ENCODE measurements at places on chromosomes 7 and 10.

- no peaks in the 10 kb centered on the region for H3K36me3 ChIP-seq
- H3K27ac ChIP-seq: no peak overlapping the region
- no peak for DNase-seq
- peaks cover 45% of the 10 kb centered on the region for H3K27me3 ChIP-seq
- peaks cover 6% of the 10 kb centered on the region for H3K4me1 ChIP-seq
Measured at GRCh38 chr10:45302573-45302972, 12.8 kb downstream of the OR13A1 start.

DNA sequence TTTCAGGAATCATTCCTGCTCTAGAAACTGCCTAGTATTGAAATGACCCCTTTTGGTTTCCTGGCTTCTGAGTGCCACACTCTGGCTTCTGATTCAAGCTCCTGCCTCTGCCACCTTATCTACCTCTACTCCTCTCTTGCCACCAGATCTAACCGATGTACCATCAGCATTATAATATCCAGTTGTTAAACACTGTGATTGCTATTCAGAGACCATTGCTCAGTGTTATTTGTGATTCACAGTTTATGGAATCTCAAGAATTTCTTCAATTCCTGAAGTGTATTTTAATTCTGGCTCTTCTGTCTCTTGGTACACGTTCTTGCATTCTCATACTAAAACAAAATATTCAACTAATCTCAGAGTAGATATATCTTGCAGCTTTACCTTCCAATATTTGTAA is 88.7 kb downstream of the DYNC1I1 start:
- no peak overlapping the region for H3K4me3 ChIP-seq
- no peaks in the 10 kb centered on the region for H3K36me3 ChIP-seq
- no peaks in the 10 kb centered on the region for H3K4me1 ChIP-seq
- H3K27me3 ChIP-seq: no peaks in the 10 kb centered on the region

DNA sequence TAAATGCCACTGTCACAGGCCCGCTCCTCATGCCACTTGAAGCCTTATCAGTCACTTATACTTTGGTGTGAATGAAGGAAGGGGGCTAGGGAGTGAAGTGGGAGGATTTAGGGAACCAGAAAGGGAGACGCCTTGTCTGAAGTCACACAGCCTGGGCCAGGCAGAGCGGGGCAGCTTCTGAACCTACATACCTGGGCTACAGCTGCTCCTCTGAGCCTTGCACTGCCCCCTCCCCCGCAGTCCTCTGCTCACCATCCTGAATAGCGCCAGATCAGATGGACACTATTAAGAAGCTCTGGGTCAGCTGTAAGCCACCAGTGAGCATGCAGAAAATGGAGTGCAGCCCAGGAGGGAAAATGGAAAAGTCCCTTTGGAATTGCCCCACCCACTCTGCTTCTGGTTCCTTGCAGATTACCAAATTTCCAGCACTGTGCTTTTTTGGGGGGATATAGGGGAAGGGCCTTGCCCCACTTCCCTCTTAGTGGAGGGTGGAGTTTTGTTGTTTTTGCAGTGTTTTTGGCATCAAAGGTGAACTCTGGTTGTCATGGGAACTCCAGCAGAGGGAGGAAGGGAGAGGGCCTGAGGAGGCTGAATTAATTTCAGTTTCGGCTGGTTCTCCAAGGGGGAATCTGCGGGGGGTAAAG is 35.0 kb upstream of the ADCYAP1R1 start:
- no peak overlapping the region for H3K27ac ChIP-seq
- H3K27me3 ChIP-seq: peaks cover 24% of the 10 kb centered on the region
- peak; percentile 29 for DNase-seq
- no peak overlapping the region for H3K4me3 ChIP-seq
- H3K36me3 ChIP-seq: no peaks in the 10 kb centered on the region

GRCh38 chr7:82247814-82248433 is 195.7 kb downstream of the CACNA2D1 start:
- no peaks in the 10 kb centered on the region for H3K4me1 ChIP-seq
- no peak for DNase-seq
- H3K27ac ChIP-seq: no peak overlapping the region
- H3K4me3 ChIP-seq: no peak overlapping the region
- no peaks in the 10 kb centered on the region for H3K27me3 ChIP-seq

DNA sequence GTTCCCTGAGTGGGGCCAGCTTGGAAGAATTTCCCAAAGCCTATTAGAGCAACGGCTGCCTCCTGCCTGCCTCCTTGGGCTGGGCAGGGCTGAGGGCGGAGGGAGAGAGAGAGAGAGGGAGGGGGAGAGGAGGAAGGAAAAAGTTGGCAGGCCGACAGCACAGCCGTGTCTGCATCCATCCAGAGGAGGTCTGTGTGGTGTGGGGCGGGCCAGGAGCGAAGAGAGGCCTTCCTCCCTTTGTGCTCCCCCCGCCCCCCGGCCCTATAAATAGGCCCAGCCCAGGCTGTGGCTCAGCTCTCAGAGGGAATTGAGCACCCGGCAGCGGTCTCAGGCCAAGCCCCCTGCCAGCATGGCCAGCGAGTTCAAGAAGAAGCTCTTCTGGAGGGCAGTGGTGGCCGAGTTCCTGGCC is at the start of gene AQP1:
Gene AQP1, plus strand, starts transcription at position 293 of the 409 bp plus-strand sequence. Its CDS starts 57 bp downstream, at position 350.
- no peak within 1 kb of the TSS for H3K4me3 ChIP-seq
- H3K27me3 ChIP-seq: peaks cover 11% of the 10 kb centered on the region
- no peak within 1 kb of the TSS for H3K27ac ChIP-seq

DNA sequence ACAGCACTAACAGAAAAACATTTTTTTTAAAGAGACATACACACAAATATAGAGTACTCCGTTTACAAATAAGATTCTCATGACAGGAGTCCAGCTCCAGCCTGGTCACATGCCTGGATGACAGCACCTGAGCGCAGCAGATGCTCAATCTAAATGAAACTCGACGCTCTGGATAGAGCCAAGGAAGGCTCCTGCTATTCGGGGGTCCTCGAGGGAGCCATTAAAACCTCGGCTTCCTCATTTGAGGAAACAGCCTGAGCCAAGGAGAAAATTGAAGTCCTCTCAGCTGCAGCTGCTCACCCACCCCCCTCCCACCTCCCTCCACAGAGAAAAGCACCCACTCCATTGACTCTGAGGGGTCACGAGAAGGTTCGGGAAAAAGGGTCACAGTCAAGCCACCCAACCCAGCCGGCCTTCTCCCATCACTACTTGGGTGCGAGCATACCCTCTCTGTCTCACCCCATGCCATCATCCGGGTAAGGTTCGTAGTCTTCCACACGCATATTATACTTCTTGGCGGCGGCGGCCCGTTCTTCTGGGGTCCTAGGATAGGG is 673 bp downstream of the NDUFB8 start:
- H3K27ac ChIP-seq: peak overlapping the region; percentile 93
- H3K4me1 ChIP-seq: peaks cover 49% of the 10 kb centered on the region
- H3K4me3 ChIP-seq: peak overlapping the region; percentile 82
- no peaks in the 10 kb centered on the region for H3K27me3 ChIP-seq
- peaks cover 33% of the 10 kb centered on the region for H3K36me3 ChIP-seq

DNA sequence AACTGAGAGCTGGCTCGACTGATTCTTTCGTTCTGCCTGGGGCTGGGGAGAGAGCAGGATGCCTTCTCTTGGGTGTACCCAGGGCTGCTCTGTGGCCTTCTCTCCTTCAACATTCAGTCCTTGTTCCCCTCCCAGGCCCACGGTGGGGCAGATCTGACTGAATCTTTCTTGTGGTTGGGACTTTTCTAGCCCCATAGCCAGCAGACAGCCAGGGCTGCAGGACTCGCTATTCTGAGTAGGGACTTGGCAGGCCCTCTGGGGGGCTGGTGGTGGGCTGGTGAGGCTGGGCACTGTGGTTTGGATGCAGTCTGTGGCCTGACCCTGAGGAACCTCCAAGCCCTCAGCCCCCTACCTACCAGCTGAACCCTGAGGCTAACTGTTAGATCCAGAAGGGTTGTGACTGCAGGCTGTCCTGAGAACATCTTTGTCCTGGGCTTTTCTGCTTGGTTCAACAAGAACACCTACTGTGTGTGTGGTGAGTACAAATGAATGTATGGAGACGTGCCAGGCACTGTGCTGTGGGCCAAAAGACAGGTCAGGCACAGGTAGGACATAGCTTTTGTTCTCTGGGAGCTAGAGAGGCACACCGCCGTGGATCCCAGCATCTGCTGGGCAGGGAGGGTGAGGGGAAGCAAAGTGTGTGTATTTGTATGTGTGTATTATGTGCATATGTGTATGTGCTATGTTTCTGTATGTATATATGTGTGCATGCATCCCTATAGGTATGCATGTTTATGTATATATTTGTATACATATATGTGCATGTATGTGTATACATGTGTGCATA is 2.1 kb upstream of the PALD1 start:
- H3K36me3 ChIP-seq: no peaks in the 10 kb centered on the region
- no peak overlapping the region for H3K4me3 ChIP-seq
- peaks cover 42% of the 10 kb centered on the region for H3K4me1 ChIP-seq
- DNase-seq: no peak
- H3K27ac ChIP-seq: no peak overlapping the region

GRCh38 chr7:129824291-129825208 is 128.2 kb downstream of the UBE2H start:
- H3K27ac ChIP-seq: no peak overlapping the region
- peak; percentile 58 for DNase-seq
- peak overlapping the region; percentile 90 for H3K4me3 ChIP-seq
- H3K27me3 ChIP-seq: peaks cover 33% of the 10 kb centered on the region
- H3K4me1 ChIP-seq: peaks cover 16% of the 10 kb centered on the region

GRCh38 chr7:3767917-3768777 is 467.1 kb downstream of the SDK1 start:
- H3K27me3 ChIP-seq: peaks cover 3% of the 10 kb centered on the region
- H3K27ac ChIP-seq: no peak overlapping the region
- DNase-seq: no peak

DNA sequence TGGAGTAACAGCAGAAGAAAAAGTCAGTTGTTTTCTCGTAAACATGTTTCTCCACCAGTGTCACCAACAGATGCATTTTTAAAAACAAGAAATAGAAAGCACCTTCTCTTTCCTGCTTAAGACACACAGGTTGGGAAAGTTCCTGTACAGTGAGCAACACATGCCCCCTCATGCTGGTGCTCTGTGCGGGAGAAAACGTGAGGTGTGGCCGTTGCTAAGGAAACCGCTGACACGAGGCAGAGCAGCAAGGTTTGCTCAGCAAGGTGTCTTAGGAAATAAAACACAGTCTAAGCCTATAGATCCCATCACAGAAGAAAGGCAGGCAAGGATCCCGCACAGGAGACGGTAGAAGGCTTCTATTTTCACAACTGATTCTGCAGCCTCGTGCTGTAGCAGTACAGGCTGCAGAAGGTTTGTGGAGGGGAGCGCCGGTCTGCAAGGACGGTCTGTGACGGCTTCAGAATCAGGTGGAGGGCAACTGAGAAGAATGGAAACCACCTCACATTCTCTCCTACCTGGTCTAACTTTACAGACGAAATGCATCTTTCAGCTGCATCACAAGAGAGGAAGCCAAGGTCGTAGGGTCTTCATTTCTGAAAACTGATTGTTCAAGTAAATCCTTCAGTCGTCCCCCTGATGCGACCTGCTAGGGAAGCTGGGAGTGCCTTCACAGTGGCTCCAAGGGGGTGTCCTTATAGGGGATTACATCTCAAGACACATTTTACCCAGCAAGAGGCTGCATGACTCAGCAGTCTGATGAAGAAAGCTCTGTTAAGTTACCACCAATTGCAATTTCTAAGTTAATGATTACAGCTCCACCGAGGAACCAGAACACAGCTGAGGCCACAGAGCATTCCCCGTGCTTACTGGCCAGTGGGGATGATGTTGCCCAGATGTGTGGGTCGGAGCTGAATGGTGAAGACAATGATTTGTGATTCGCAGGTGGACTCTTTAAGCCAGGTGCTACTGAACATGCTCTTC is 150.7 kb upstream of the KLF14 start:
- H3K36me3 ChIP-seq: peaks cover 59% of the 10 kb centered on the region
- DNase-seq: no peak
- peaks cover 22% of the 10 kb centered on the region for H3K4me1 ChIP-seq
- no peak overlapping the region for H3K4me3 ChIP-seq
- H3K27me3 ChIP-seq: no peaks in the 10 kb centered on the region

- H3K4me1 ChIP-seq: no peaks in the 10 kb centered on the region
- H3K27me3 ChIP-seq: peaks cover 32% of the 10 kb centered on the region
- no peak for DNase-seq
- H3K4me3 ChIP-seq: no peak overlapping the region
- no peak overlapping the region for H3K27ac ChIP-seq
- no peaks in the 10 kb centered on the region for H3K36me3 ChIP-seq
Measured at GRCh38 chr10:35613597-35614226, 8.6 kb downstream of the GJD4 start.

- peaks cover 16% of the 10 kb centered on the region for H3K27me3 ChIP-seq
- no peak for DNase-seq
- H3K36me3 ChIP-seq: no peaks in the 10 kb centered on the region
- H3K4me1 ChIP-seq: peaks cover 2% of the 10 kb centered on the region
- no peak overlapping the region for H3K4me3 ChIP-seq
Measured at GRCh38 chr10:109953766-109954165, 30.5 kb upstream of the XPNPEP1 start.

DNA sequence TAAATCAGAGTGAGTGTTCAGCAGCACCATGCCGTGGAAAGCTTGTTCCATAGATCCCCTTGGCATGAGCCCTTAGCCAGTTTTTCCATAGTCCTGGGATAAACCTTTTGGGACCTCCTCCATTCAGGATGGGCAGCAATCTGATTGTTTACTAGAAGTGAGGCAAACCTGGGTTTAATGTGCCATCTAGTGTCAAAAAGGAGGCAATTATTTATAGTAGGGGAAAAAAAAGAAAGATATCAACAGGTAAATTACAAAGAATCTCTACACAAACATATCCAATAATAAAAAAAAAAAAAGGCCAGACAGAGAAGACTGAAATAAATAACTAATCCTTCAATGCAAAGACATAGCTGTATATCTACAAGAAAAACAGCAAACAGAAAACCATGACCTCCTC is 229.0 kb upstream of the STK17A start:
- H3K4me3 ChIP-seq: no peak overlapping the region
- peaks cover 7% of the 10 kb centered on the region for H3K27me3 ChIP-seq
- no peak overlapping the region for H3K27ac ChIP-seq
- H3K4me1 ChIP-seq: no peaks in the 10 kb centered on the region

- no peaks in the 10 kb centered on the region for H3K27me3 ChIP-seq
- DNase-seq: no peak
- no peak overlapping the region for H3K4me3 ChIP-seq
- H3K27ac ChIP-seq: no peak overlapping the region
Measured at GRCh38 chr7:34128762-34129161, 223.4 kb downstream of the BMPER start.

GRCh38 chr7:98956469-98956868 is 78.1 kb downstream of the TRRAP start:
- peaks cover 73% of the 10 kb centered on the region for H3K36me3 ChIP-seq
- no peaks in the 10 kb centered on the region for H3K4me1 ChIP-seq
- no peak for DNase-seq

GRCh38 chr7:143355450-143356385 is 6.8 kb downstream of the FAM131B start:
- H3K4me1 ChIP-seq: peaks cover 2% of the 10 kb centered on the region
- H3K27ac ChIP-seq: no peak overlapping the region
- H3K36me3 ChIP-seq: no peaks in the 10 kb centered on the region
- no peak for DNase-seq

GRCh38 chr10:124129471-124129870 is 36.1 kb upstream of the CHST15 start:
- no peak overlapping the region for H3K27ac ChIP-seq
- no peaks in the 10 kb centered on the region for H3K36me3 ChIP-seq
- no peak for DNase-seq
- no peaks in the 10 kb centered on the region for H3K4me1 ChIP-seq
- peaks cover 22% of the 10 kb centered on the region for H3K27me3 ChIP-seq

All from activated naive CD4-positive, alpha-beta T cell treated with anti-CD3 and anti-CD28 coated beads, Interleukin-2, amount 10 ng/mL, durations not matched to agents 7 days and 5 days (primary cell).